Substantia nigra (tissue), 51 donors: ENCODE measurements at places on chromosomes 6 and 20.

DNA sequence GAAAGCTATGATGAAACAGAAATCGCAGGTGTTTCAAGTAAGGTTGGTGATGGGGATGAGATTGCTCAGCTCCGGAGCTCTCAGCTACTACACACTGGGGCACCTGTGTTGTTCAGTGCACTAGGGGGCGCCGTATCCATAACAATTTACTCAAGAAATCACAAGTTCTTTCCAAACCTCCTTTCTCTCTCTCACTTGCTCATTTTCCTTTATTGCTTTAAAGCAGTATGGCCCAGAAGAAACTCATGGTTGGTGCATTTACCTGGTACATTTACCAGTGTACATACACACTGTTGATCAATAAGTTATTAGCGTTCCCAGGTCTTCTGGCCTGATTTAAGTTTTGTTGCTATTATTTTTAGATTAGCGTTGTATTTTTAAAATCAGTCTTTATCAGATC is 235.2 kb upstream of the TAB2 start:
- peak; percentile 63 for DNase-seq

DNA sequence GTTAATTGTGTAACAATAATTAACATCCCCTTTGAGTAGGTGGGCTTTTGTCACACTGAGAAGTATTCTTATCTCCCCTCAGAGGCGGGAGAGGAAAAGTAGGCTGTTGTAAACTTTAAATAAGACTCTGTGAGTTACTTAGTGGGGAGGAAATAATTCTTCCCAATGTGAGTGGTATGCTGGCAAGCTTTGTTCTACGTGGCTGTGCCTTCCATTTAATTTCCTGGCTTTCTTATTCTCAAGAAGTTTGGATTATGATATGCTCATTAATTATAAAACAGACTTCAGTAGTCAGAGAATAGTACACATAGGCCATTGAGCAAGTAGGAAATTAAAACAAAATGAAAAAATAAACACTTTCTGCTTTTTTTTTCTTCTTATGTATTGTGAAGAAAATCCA is 19.1 kb downstream of the ADGRB3 start:
- DNase-seq, result no peak

DNA sequence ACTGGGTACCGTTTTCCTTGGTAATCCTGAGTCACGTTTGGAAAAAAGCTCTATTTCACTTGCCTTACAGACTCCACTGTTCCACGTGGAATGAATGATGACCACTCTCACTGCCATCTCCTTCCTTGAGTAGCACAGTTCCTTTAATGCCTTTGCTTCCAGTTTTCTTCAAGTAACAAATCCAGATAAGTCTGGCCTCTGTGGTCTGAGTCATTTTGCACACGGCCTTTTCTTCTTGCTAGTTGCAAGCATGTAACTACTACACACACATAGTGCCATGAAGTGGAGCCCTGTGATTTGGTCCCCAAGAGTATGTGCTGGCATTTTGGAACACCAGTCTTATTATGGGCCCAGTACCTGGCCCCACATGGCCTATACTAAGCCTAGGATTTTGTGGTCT is 182.8 kb downstream of the SASH1 start:
- DNase-seq, result no peak

GRCh38 chr6:85544776-85545175 is 48.9 kb downstream of the SNX14 start:
- DNase-seq, result no peak

GRCh38 chr20:37353285-37353849 is 7.4 kb downstream of the SRC start:
- no peak for DNase-seq

GRCh38 chr20:53157443-53158408 is 185.6 kb downstream of the TSHZ2 start:
- no peak for DNase-seq

DNA sequence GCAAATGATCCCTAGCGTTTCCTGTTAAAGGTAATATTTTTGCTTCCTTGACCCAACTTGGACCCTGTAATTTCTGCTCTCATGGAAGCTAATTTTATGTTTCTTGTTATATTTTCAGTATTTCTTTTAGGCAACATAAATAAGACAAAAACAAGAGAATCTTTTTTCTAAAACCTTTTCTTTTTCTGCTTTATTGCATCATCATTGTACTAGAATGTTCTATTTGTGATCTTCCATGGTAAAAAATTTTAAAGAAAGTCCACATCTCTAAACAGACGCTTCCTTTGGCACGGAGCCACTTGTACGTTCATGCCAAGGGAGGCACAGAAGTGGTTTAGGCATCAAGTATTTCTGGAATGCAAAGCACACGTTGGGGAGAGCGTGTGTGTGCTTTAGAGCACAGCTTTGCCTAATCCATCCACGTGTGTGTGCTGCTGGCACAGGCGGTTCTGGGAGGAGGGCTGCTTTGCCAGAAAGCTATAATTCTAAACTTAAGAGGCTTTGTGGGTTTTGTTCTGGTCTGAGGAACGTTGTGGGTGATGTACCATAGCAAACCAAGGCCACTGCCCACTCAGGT is 98.3 kb downstream of the SASH1 start:
- DNase-seq, result no peak

DNA sequence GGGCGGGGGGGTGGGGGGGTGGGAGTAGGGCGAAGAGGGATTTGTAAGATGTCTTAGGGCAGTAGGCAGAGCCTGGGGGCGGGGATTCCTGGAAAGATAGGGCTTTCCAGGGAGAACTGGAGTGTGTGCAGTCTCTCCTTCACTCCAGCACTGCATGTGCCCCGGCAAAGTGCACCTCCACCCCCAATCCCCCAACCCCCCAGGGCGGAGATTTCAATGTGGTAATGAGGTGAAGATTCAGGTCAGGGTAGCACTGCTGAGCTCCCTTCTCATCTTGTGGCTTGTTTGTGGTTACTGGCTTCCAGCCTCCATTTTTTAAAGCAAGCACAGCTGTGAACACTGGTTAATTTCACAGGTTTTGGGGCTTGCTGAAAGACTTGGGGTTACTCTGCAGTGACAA is 5.9 kb downstream of the TMEM239 start:
- no peak for DNase-seq

DNA sequence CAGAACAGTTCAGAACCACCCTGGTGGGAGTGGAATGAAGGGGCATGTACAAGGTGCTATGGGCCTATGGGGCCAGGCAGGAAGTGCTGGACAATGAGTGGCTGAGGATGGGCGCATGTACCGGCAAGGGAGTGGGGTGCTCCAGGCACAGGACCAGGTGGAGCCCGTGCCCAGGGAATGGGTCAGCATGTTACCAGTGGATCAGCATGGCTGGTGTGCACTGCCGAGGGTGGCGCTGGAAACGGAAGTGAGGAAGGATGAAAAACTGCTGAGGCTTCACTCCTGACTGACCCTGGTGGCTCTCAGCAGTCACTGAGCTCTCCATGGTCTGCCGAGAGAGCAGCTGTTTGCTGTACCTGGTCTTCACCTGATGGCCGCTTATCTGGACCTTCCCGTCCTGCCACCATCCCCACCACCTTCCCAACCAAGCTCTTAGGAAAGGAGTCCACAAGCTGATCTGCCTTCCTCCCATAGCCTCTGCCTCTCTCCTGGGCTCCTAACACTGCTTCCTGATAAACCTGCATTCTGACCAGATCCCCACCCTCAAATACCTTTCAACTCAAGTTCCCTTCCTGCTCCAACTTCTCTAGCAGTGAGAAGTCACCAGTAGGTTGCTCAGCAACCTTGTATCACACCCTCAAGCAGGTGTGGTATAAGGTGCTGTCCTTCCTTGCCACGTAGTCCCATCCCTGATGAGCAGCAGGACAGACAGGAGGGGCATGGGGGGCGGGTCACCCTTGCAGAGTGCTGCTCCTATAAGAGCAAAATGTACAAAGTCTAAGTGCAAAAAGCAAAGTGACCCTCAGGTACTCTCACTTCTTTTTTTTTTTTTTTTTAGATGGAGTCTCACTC is 7.1 kb downstream of the UQCC2 start:
- DNase-seq, result no peak

GRCh38 chr6:119035459-119035858 is 43.0 kb downstream of the FAM184A start:
- DNase-seq, result no peak

- no peak for DNase-seq
Observed at GRCh38 chr6:105380634-105381033, 22.2 kb downstream of the PREP start.

DNA sequence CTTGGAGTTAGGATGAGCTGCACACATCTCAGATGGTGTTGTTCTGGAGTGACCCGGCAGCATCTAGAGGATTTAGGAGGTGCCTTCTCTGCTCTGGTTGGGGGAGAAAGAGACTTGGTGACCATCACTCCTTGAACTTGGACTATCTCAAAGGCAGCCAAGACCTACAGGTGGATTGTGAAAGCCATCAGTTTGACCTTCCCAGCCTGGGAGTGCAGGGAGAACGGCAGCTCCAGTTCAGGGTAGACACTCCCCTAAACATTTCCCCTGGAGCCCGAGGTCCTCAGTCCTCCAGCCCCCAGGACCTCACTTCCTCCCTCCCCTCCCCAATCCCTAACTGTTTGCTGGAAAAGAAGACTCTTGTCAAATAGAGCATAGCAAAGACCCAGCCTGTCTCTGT is 128.7 kb upstream of the ARMC2 start:
- no peak for DNase-seq

- DNase-seq, result no peak
Observed at GRCh38 chr6:38443352-38444144, 196.2 kb downstream of the BTBD9 start.

- no peak for DNase-seq
Observed at GRCh38 chr20:48779435-48779834, 48.4 kb downstream of the PREX1 start.

DNA sequence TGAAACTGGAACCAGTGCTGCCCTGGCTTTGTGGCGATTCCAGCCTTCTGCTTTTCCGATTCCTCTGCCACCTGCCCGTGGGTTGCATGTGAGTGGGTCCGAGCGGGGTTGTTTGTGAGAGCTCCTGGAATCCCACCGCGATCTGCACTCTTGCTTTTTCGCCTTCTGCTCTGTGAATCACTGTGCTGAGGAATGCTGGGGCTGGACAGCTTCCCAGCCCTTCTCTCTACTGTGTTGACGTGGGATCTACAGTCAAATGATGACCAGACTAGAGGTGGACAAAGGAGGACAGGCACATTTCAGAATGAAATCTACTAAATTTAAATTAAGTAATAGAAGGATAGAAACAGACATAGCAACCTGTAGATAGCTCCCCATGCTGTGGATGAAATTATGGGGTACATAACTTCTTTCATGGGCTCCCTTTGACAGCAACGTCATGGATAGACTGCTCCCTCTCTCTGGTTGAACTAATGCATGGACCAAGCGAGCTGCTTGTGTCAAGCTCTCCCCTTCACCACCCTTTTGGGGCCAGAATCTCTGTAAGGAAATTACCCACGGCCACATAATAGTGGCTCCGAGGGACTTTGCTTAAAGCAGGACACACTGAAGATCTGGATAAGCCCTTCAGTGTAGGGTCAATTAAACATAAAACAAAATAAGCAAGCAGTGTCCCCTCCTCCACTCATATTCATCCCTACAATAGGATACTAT is 2.0 kb downstream of the FNDC1 start:
- DNase-seq, result no peak

DNA sequence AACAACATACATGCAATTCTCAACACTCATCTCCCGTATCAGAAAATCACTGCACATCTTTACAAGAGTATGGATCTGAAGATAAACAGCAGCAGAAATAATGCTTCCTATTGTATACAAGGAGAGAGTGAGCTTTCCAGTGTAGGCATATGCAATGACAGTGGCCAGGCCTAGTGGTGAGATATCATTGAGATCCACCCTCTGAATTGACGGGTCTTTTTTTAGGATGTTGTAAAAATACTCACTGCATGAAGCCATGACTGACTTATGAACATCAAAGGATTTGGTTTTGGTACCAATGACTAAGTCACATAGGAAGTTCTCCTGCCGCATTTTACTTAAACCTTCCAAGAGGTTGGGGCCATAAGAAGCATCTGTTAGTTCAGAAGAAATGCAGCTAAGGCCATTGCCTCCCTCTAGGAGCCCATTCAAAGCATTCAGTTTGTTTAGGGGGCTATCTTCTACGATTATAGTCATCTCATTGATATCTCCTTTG is 10.8 kb downstream of the KLHL31 start:
- no peak for DNase-seq

GRCh38 chr20:5918856-5919625 is 31.3 kb downstream of the TRMT6 start:
- no peak for DNase-seq

- peak; percentile 23 for DNase-seq
Observed at GRCh38 chr6:134689641-134690040, 260.3 kb downstream of the ALDH8A1 start.

DNA sequence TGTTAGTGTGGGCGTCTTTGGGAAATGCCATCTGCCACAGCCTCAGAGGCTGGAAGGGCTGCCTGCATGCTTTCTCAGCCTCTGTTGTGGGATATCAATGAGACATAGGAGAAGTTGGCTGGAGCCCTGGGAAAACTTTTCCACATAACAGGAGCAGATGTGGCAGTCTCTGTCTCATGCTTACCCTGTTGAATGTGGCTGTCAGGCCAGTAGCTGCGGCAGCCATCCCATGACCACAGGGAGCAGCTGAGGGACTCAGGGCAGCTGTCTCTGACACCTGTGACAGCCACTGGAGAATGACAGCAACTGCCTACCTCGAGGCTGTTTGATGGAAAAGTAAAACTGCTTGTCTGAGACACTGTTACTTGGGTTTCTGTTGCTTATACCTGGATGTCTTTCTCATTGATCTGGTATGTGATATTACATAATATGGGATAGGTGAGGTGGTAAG is 64.4 kb downstream of the TULP4 start:
- no peak for DNase-seq

DNA sequence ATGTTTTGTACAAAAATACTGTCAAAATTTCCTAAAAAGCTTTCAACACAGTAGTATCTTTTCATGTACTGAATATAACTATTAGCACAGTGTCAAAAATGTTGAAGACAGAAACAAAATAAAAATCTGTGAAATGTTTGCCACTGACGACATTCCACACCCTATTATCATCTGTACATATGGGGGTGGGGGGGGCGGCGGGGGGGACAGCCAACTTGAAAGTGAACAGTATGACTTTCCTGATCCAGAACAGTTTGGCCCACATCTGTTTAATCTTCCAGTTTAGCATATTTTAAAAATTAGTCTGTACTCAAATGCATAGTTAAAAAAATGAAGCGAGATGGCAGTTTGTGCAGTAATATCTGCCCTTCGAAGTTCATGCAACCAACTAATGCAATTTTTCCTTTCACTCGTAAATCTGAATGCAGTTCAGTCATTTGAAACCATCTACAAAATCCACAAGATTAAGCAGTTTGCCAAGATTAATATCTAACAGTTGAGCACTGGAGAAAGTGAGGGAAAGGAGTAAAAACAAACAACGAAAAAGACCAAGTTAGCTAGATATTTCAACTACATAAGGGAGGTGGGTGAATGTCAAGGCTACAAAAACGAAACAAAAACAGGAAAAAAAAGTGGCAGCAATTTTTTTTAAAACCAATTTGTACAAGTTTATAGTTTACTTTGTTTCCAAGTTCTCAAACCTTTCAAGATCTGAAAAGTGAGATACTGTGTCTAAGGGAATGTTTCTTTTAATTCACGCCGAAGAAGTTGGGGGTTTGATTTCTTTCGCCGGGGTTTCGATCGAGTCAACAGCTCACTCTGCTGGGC is 1.9 kb downstream of the CITED2 start:
- no peak for DNase-seq
